Natural killer cell treated with Interleukin-12 subunit alpha and Interleukin-12 subunit beta and Interleukin-15 and Interleukin-18, amount 100 ng/mL, for 72 hours (primary cell): ENCODE measurements at places on chromosomes 1 and 21. TPM values are rescaled to one million over a fixed set of nuclear protein-coding genes. Genes with fewer than 3 reads are reported as not detected.
A peak's percentile ranks its signal among the peaks of the same experiment; 100 is the strongest.

The CHIA gene
- not detected for total RNA-seq

The SNIP1 gene
- 31.4 TPM for total RNA-seq

The OR2M3 gene
- total RNA-seq: not detected

The ZC3H12A gene
- total RNA-seq: 109 TPM

The KCNJ9 gene
- total RNA-seq: not detected

- peaks cover 61% of the 10 kb centered on the region for H3K27me3 ChIP-seq
- no peak for DNase-seq
- H3K36me3 ChIP-seq: no peaks in the 10 kb centered on the region
- H3K4me1 ChIP-seq: no peaks in the 10 kb centered on the region
- no peak overlapping the region for H3K4me3 ChIP-seq
- H3K27ac ChIP-seq: no peak overlapping the region
These were observed 61.2 kb upstream of the CDC42BPA start for GRCh38 chr1:227379555-227379892.

GRCh38 chr1:28501925-28502324 lies 3.9 kb upstream of the RCC1 start:
- no peaks in the 10 kb centered on the region for H3K27me3 ChIP-seq
- no peak overlapping the region for H3K4me3 ChIP-seq
- H3K4me1 ChIP-seq: peaks cover 14% of the 10 kb centered on the region

- DNase-seq: no peak
- no peaks in the 10 kb centered on the region for H3K27me3 ChIP-seq
- no peak overlapping the region for H3K4me3 ChIP-seq
- peaks cover 8% of the 10 kb centered on the region for H3K4me1 ChIP-seq
These were observed 7.7 kb upstream of the MFSD2A start for GRCh38 chr1:39947260-39947659.

DNA sequence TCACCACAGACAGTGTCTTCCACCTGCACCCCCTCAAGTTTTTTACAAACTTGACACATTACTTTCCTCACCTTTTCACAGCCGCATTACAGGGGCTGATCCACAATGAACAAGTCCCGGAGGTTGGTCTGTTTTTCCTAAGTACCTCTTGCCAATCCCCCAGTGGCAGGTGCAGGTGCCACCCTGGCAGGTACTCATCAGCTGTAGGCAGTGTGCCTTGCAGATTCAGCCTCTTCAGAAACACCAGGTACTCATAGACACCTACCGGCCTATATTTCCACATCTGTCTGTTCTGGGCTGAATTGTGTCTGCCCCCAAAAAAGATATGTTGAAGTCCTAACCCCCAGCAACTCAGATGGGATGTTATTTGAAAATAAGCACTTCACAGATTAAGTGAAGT lies 81.4 kb upstream of the CNIH3 start:
- no peaks in the 10 kb centered on the region for H3K4me1 ChIP-seq
- no peak overlapping the region for H3K4me3 ChIP-seq
- H3K36me3 ChIP-seq: no peaks in the 10 kb centered on the region

DNA sequence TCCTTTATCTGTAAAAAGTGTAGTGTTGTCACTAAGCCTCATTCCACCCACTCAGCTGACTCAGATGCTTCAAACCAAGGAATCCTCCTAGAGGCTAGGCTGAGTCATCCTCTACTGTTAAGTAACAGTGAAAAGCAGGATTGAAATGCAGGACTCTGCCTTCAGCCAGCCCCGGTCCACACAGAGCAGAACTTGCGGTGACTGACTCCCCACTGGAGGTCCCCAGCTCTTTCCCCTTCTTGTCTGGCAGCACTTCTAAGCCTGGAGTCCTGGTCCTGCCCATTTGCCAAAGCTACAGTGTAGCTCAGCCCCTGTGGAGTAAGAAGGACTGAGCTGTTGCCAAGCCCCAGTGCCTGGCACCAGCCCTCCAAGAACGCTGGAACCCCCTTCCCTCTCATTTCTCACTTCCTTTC lies 1.7 kb downstream of the RAB7B start:
- no peak for DNase-seq
- H3K4me1 ChIP-seq: peaks cover 4% of the 10 kb centered on the region
- H3K27ac ChIP-seq: no peak overlapping the region

- no peaks in the 10 kb centered on the region for H3K36me3 ChIP-seq
- no peak overlapping the region for H3K27ac ChIP-seq
- no peak overlapping the region for H3K4me3 ChIP-seq
These were observed 243.1 kb downstream of the S1PR1 start for GRCh38 chr1:101479945-101480344.

DNA sequence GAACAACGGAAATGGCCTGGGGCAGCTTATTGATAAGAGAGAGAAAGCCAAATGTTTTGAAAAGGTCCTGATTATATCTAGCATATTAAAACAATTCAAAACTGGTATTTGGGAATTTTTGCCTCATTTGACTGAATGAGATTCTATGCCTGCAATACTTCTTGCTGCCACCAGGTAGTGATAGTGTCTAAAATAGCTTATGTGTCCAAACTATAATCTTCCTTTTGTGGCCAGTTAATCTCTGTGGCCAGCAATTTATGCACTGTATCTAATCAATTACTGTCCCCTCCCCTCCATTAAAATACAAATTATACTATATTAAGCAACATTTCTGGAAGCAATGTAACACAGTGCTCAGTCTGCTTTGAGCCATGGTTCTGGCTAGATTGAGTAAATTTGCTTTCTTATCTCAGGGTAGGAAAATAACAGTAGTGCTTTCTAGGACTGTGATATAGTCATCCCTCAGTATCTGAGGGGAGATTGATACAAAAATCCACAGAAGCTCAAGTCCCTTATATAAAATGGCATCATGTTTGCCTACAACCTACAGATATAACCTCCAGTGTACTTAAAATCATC lies 91.8 kb downstream of the FOXD2 start:
- H3K27me3 ChIP-seq: peaks cover 59% of the 10 kb centered on the region
- no peak for DNase-seq
- no peak overlapping the region for H3K27ac ChIP-seq
- peaks cover 11% of the 10 kb centered on the region for H3K36me3 ChIP-seq
- peaks cover 3% of the 10 kb centered on the region for H3K4me1 ChIP-seq
- H3K4me3 ChIP-seq: no peak overlapping the region

DNA sequence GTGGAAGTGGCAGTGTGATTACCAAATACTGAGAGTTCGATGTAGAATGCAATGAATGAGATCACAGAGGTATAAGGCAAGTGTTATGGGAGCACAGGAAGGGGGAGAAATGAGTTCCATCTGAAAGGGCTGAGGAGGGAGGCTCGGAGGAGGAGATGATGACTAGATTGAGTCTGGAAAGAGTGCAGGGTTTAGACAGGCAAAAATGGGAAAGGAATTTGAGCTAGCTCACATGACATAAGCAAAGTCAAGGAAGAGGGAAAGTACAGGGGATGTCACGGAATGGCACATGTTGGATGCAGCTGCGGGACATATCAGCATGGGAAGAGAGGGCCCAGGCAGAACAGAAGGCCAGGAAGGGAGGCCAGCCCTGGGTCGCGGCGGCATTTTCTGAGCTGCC lies 132.7 kb downstream of the RUNX1 start:
- no peaks in the 10 kb centered on the region for H3K36me3 ChIP-seq
- no peak overlapping the region for H3K4me3 ChIP-seq
- no peak for DNase-seq
- H3K27ac ChIP-seq: peak overlapping the region; percentile 2

DNA sequence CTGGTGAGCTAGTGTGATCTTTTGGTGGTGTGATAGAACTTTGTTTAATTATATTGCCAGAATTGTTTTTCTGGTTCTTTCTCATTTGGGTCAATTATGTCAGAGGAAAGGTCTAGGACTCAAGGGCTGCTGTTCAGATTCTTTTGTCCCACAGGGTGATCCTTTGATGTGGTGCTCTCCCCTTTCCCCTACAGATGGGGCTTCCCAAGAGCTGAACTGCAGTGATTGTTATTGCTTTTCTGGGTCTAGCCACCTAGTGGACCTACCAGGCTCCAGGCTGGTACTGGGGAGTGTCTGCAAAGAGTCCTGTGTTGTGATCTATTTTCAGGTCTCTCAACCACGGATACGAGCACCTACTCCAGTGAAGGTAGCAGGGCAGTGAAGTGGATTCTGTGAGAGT lies 25.9 kb upstream of the CD84 start:
- H3K27me3 ChIP-seq: no peaks in the 10 kb centered on the region
- peak overlapping the region; percentile 26 for H3K27ac ChIP-seq
- peaks cover 40% of the 10 kb centered on the region for H3K4me1 ChIP-seq

GRCh38 chr1:59258412-59259032 lies 38.4 kb upstream of the FGGY start:
- DNase-seq: no peak
- H3K36me3 ChIP-seq: peaks cover 8% of the 10 kb centered on the region
- H3K4me1 ChIP-seq: no peaks in the 10 kb centered on the region
- H3K27me3 ChIP-seq: peaks cover 4% of the 10 kb centered on the region
- no peak overlapping the region for H3K27ac ChIP-seq

DNA sequence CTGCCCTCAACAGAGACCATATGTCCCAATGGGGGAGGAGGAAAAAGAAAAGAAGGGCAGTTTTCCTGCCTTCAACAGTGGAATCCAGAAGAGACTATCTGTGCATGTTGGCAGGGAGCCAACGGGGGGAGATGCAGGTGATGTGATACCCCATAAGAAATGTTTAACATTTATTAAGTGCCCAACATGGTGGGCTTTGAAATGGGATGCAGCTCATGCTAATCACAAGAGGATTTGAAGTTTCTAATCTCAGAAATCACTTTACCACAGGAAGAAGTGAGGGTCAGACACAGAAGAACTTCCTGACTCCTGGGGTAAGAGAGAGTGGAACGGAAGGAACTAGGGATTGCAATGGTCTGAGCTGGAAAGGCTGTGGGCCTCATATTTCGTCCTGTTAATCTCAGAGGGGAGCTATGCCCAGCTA lies 16.2 kb downstream of the CSRP1 start:
- peaks cover 9% of the 10 kb centered on the region for H3K4me1 ChIP-seq
- no peaks in the 10 kb centered on the region for H3K36me3 ChIP-seq
- no peaks in the 10 kb centered on the region for H3K27me3 ChIP-seq
- DNase-seq: no peak
- H3K27ac ChIP-seq: no peak overlapping the region

DNA sequence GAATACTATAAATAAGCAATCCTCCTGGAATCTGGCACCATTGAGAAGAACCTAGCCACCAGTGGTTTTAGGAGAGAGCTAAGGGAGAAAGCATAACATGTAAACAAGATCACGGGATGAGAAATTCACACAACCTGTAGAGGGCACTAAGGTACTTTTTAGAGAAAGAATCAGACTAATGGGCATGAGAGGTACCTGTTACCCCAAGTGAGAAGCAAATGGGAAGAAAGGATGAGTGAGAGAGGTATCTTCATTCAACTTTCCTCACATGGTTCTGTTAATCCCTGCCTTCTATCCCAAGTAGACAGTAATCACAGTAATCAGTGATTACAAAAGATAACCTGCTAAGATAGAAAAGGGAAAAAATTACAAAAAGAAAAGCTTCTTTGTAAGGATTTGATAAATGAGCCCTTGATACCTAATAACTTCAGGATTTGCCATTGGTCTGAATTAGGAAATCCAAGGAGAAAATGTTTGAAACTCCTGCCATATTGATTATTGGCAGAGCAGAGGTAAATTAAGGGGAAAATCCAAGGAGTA lies 251.1 kb upstream of the ADGRL2 start:
- H3K27ac ChIP-seq: no peak overlapping the region
- no peaks in the 10 kb centered on the region for H3K4me1 ChIP-seq
- no peaks in the 10 kb centered on the region for H3K36me3 ChIP-seq
- H3K4me3 ChIP-seq: no peak overlapping the region

DNA sequence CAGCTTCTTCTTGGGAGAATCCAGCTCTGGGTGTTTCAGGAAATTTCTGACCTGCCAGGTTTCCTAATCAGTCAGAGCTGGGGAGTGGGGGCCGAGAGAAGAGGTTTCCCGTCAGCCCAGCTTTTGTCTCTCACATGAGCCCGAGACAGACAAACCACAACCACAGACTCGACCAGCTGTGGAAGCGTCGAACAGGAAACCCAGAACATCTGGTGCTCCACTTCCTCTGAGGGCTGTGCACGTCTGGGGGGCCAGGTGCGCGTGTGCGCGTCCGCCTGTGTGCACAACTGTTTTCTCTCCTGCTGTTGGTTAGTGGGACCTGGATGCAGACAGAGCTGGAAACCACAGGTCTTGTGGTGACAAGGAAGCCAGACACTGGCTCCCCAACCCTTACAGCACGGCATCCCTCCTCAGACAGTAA lies 113.0 kb upstream of the SLC25A33 start:
- peaks cover 37% of the 10 kb centered on the region for H3K4me1 ChIP-seq
- peak; percentile 83 for DNase-seq
- no peaks in the 10 kb centered on the region for H3K36me3 ChIP-seq
- peaks cover 29% of the 10 kb centered on the region for H3K27me3 ChIP-seq
- H3K4me3 ChIP-seq: peak overlapping the region; percentile 55

- H3K36me3 ChIP-seq: no peaks in the 10 kb centered on the region
- DNase-seq: no peak
- no peak overlapping the region for H3K27ac ChIP-seq
- H3K4me3 ChIP-seq: no peak overlapping the region
- peaks cover 5% of the 10 kb centered on the region for H3K27me3 ChIP-seq
These were observed 67.7 kb downstream of the BCAR3 start for GRCh38 chr1:93613898-93614297.

- H3K4me3 ChIP-seq: no peak overlapping the region
- no peak overlapping the region for H3K27ac ChIP-seq
- no peak for DNase-seq
- peaks cover 14% of the 10 kb centered on the region for H3K27me3 ChIP-seq
- peaks cover 6% of the 10 kb centered on the region for H3K36me3 ChIP-seq
These were observed 2.7 kb upstream of the ADAMTS1 start for GRCh38 chr21:26847921-26848320.

- H3K27ac ChIP-seq: no peak overlapping the region
- DNase-seq: no peak
- H3K4me3 ChIP-seq: no peak overlapping the region
- H3K36me3 ChIP-seq: peaks cover 6% of the 10 kb centered on the region
- no peaks in the 10 kb centered on the region for H3K27me3 ChIP-seq
These were observed 76.4 kb downstream of the DSCAM start for GRCh38 chr21:40770435-40771055.
